MM.1S (cell line): ENCODE measurements at places on chromosomes 1 and 21.

DNA sequence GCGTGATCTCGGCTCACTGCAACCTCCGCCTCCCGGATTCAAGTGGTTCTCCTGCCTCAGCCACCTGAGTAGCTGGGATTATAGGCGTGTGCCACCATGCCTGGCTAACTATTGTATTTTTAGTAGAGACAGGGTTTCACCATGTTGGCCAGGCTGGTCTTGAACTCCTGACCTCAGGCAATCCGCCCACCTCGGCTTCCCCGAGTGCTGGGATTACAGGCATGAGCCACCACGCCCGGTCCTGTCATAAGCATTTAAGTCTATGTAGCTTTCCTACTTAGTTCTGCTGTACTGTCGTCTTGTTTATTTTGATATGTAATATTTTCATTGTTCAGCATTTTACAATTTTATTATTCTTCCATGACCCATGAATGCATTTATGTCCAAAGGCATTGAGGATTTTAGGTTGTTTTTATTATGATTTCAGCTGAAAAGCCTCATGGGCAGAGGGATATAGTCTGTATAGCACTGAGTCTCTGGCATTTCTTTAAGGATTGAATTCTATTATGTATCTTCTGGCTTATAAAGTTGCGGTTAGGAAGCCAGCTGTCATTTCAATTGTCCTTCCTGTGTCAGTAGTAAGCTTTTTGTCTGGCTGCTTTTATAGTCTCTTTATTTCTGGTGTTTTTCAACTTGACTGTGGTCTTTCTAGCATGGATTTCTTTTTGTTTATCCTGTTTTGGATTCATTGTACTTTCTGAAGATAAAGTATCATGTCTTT is 9.2 kb downstream of the AGPAT3 start:
- no peak for DNase-seq

DNA sequence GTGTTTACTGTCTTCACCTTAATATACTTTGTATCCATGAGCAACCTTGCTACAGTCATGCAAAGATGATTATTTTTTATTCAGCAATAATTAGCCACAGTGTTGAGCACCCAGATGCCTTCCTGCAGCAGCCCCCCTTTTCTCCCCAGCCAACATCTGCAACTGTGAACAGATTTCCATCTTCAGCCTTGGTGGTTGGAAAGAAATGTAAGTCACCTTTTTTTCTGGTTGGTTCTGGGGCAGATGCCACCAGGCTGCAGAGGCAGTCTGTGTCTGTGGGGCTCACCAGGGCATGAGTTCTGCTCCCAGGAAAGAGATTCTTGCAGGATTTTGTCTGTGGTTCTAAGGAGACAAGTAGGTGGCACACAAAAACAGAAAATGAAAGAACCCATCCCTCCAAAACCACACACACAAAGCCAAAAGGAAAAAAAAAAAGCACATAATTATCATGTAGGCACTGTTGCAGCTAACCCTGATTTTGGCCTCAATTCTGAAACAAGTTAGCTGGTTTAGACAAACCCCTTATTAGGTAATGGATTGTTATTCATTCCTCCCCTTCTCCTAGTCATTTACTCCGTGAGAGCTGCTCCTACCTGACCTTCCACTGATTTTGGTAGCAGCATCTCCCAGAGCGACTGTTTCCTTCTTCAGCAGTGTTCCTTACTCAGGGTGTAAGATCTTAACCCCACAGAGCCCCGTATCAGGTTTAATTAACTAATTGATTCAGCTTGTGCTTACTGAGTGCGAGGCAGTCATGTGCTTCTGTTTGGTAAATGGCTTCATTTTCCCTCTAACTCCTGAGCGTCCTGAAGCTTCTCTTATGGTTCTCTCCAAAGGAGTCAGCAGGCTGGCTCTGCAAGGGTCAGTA is 36.5 kb downstream of the GALNT2 start:
- peak; percentile 59 for DNase-seq

DNA sequence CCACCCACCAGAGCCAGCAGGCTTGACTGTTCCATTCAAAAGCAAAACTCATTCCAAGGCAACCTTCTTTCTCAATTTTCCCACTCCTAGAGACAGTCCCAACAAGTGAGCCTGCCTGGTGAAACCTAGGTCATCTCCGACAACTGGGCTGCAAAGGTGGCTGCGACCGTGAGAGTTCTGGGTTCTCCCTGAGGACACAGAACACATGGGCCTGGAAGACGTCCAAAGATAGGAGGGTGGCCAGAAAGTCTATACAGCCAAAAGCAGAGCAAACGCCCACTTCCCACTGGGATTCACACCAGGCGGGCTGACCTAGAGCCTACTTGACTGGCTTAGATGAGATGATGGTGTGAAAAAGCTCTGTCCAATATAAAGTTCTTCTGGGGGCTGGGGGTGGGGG is 90.2 kb upstream of the GRIK3 start:
- DNase-seq, result no peak

DNA sequence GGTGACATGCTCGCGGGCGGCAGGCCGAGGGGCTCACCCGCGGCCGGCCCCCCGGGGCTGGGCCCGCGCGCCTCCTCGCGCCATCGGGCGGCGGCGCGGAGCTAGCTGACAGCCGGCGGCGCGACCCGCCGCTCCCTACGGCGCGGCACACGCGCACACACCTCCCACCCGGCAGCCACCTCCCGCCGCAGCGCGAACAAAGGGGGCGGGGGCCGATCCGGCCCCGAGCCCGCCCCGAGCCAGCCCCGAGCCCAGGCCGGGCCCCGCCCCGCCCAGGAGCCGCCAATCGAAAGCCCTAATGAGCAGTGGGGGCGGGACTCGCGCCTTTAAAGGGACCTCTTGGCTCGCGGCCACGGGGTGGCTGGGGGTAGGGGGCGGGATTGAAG is at the start of gene KIF21B:
KIF21B (minus strand) TSS at position 198 of the 386 bp plus-strand sequence. CDS start 331 bp downstream, outside the sequence.
- peak; percentile 95 for DNase-seq

- DNase-seq, result no peak
These were observed 108.9 kb upstream of the PDC start for GRCh38 chr1:186569856-186570255.

GRCh38 chr21:36606287-36606982 is 92.5 kb upstream of the SIM2 start:
- DNase-seq, result peak; percentile 5

- no peak for DNase-seq
These were observed 1.2 kb downstream of the BTF3L4 start for GRCh38 chr1:52057255-52057654.

GRCh38 chr1:204398197-204399125 is 13.2 kb downstream of the PPP1R15B start:
- DNase-seq, result peak; percentile 90

- DNase-seq, result no peak
These were observed 95.5 kb downstream of the SSBP3 start for GRCh38 chr1:54310439-54311328.

DNA sequence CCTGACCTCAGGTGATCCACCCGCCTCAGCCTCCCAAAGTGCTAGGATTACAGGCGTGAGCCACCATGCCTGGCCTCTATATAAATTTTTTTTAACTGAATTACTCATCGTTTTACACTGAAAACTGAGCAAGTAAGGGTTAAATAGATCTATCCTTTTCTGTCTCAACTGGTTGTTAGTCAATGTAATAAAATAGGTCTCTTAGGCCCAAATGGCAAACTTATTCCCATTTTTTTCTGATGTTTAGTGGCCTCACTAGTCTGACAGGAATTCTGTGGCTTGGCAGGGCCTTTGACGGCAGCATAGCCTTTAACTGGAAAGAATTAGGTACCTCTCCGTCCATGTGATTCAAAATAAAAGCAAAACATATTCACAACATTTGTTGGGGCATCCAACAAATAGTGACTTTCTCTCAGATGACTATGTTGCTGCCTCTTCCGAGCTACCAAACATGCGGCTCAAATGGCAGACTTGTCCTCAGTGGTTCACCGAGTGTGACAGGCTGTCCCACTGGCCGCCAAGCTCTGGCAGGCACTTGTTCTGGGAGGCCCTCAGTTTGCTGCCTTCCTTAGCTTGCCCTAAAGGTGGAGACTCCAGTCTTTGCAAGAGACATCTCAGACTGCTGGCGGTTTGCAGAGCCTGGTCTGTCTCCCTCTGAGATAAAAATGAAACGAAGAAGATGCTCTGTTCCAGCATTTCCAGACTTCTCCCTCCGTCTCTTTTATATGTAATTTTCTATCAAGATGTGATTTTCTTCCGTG is 17.4 kb downstream of the ATP1A4 start:
- no peak for DNase-seq

GRCh38 chr1:200457810-200458209 is 48.0 kb upstream of the ZNF281 start:
- DNase-seq, result no peak
